ENCODE measurements at places on chromosomes 6 and 20.
A peak's percentile ranks its signal among the peaks of the same experiment; 100 is the strongest.

DNA sequence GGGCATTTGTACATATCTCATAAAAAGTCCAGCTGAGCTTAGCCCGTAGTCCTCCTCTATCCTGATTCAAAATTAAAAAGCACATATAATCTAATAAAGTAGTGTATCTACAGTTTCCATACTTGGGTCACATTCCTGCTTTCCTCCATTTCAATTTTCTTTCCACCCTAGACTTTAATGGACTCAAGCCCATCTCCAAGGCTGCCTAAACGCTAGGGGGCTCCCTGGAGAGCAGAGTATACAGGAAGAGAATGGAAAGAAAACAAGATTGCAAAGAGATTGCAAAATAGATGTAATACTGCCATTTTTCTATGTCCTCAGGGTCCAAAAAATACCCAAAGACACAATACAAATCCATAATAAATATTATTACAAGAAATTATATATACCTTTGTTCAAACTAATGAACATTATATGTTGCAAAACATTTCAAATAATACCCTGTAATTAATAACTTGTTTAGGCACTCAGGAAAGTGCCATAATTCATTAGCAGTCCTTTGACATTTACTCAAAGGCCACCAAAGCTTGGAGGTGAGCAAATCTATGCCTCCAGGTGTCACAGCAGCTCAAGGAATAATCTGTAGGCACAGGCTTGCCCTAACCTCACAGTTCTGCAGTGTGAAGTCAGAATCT lies 2.4 kb upstream of the MCM3 start:
- peak; percentile 82 for DNase-seq

- no peak for DNase-seq
Measured at GRCh38 chr20:56698297-56698696, 69.2 kb downstream of the TFAP2C start.

DNA sequence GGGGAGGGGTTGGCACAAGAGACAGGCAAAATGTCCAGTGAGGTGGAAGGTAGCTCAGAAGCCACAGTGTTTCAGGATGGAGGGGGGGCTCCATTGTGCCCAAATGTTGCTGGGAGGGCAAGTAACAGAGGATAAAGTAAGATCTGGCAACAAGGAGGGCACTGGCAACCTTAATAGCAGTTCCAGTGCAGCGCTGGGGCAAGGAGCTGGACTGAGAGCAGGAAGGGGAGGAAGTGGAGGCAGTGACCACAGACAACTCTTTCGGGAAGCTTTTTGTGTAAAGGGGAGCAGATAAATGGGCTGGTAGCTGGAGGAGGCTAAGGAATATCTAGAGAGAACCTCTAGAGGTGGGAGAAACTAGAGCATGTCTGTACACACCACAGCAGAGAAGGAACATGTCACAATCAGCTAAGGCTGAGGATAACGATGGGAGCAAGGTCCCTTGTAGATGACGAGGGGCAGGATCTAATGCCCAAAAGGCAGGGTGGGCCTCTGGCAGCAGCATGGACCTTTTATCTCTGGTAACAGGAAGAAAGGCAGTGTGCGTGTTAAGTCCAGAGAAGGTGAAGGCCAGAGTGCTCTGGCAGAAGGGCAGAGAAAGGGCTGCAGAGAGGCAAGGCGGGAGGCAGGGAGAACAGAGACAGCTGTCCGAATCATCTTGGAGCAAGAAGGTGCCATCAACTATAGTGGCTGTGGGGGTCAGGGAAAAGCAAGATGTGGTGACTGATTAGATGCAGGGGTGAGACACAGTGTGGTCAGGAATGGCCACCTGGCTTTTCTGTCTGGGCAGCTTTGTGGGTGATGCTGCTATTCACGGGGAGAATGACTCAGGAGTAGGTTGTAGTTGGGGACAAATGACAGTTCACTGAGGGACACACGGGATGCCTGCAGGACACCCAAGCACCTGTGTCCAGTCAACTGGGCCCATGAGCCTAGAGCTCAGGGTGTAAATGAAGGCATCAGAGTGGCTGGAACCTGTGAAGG lies 17.4 kb downstream of the TMEM242 start:
- no peak for DNase-seq

GRCh38 chr6:159062976-159063375 lies 18.2 kb upstream of the TAGAP start:
- no peak for DNase-seq

DNA sequence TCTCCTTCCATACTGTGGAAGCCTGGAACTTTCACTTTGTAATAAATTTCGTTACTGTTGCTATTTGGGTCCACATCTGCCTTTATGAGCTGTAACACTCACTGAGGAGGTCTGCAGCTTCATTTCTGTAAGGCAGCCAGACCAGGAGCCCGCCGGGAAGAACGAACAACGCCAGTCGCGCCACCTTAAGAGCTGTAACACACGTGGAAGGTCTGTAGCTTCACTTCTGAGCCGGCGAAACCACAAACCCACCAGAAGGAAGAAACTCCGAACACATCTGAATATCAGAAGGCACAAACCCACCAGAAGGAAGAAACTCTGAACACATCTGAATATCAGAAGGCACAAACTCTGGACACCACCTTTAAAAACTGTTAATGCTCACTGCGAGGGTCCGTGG lies 589.9 kb upstream of the SLC35B3 start:
- no peak for DNase-seq

- DNase-seq, result no peak
Measured at GRCh38 chr6:104940238-104940892, 16.5 kb upstream of the LIN28B start.

DNA sequence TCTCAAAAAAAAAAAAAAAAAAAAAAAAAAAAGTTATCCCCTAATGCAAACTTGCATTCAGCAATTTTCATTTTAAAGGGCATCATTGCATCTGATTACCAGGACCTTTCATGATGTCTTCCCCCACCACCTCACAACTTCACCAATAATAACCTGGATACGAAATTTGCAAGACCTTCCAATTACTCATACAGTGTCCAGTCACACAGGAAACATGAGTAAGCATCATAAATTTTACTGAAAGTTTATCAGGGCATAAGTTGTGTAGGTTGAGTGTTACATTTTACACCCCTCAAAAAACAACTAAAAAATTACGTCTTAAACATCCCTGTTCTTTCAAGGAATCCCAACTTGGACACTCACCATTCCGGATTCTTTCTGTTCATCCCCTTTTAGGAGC lies 79.1 kb upstream of the ANKEF1 start:
- no peak for DNase-seq

DNA sequence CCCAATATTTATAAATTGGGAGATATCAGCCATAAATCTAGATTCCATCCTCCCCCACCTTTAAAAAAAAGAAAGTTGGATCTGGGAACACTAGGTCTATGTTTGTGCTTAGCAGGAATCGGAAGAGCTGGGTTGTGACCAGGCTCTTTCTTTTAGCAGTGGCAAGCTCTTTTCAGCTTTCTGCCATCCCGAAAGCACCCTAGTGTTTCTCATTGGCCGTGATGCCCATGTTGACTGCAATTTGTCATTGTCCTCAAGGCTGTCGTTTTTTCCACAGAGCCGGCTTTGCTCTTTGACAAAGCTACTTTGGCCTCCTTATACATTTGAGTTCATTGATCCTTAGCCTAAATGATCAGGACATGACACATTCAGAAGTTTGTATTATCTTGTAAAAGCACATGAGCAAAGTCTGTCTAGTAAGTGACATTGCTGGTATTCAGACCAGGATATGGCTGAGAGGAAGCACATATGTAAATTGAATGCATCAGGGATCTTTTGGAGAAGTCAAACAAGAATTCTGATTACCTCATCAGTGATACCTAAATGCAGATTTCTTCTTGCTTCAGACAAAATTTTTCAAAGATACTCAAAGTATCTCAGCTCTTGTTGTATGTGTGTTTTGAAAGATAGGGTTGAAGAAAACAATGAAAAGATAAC lies 50.1 kb downstream of the CARMIL1 start:
- no peak for DNase-seq

DNA sequence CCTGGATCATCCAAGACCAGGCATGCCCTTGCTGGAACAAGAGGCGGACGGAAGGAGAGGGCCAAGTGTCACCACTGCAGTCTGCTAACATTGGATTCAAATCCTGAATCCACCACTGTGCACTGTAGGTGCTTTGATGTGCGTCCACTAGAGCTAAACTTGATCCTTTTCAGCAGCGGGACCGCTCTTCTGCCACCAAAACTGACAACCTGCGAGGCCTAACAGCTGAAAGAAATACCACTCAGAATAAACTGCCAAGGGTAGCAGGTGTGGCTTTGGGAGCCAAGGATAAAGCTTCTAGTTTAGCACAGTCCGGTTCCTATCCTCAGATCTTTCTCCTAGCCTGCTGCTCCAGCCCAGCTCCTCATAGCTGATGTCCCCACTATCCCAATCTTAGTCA lies 108.0 kb downstream of the ATXN1 start:
- DNase-seq, result no peak

- no peak for DNase-seq
Measured at GRCh38 chr6:36358226-36358915, 21.7 kb upstream of the BNIP5 start.

DNA sequence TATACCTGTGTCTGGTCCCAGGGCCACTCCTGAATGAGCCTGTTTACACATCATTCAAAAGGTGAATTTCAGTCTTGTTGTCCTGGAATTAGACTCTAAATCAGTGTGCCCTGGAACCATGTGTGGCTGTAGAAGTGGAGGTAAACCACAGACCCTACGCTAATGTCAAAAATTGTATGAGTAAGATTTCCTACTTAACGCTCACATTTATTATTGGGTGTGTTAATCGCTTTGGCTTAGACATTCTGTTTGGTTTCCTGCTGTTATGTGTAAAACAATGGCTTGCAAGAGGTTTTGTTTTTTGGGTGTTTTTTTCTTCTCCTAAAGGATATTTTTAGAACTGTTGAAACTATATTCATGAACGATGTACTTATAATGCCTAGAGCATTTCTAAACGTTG lies 19.3 kb downstream of the PLCB1 start:
- DNase-seq, result no peak

- DNase-seq, result no peak
Measured at GRCh38 chr20:13396022-13396421, 174.9 kb downstream of the ISM1 start.

- DNase-seq, result no peak
Measured at GRCh38 chr20:54339093-54339492, 131.2 kb downstream of the PFDN4 start.

DNA sequence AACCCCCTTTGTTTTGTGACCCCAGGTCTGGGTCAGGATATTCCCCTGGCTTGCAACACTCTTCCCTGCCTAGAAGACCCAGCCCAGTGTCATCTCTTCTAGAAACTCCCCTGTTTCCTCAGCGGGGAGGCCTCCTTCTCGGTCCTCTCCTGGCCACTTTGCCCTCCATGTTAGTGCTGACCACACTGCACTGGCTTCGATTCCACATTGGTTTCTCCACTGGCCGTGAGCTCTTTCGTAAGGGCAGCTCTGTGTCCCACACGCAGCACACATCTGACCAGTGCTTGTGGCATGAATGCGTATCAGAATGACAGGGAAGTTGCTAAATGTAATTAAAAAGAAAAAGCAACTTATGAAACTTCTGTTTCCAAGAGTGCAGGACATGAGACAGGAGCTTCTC lies 49.4 kb upstream of the FNDC1 start:
- DNase-seq, result no peak

- DNase-seq, result peak; percentile 58
Measured at GRCh38 chr20:49594931-49595315, 27.0 kb upstream of the PTGIS start.

- DNase-seq, result no peak
Measured at GRCh38 chr6:78771586-78771985, 95.8 kb upstream of the IRAK1BP1 start.

DNA sequence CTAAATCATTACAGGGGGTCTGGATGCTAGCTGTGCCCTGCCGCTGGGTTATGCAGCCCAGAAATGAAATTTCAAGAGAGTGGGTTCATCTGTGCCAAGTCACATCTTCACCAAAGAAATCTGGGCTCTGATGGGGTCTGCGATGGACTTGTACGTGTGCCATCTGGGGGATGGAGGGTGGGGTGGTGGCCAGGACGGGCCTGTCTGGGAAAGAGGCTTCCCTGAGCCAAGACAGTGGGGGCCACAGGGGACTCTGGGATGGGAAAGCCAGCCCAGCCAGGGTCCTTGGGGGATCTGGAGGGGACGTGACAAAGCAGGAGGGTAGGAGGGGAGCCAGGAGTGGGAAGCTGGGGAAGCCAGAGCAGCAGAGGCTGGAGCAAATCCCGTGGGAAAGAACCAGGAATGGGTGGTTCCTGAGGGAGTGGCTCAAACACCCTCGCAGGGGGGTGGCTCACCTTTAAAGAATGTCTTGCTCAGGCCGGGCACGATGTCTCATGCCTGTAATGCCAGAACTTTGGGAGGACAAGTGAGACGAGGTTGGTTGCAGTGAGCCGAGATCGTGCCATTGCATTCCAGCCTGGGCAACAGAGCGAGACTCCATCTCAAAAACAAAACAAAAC lies 36.3 kb upstream of the SULF2 start:
- no peak for DNase-seq

- no peak for DNase-seq
Measured at GRCh38 chr20:38559764-38560163, 21.2 kb upstream of the ADIG start.

DNA sequence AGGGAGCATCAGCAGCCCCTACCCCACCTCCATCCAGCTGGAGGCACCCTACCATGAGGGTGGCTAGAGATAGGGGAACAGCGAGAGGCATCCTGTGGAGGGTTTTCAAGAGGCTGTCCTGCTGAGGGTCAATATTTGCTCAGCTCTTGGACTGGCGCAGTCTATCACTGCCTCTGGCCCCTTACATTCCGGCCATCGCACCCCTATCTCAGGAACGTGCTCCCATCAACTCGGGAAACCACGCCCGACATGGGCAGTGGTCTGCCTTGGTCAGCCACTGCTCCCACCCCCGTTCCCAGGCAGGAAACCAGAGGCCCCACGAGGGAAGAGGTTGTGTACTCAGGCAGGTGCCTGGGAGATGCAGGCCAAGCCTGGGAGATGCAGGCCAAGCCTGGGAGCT lies 57.9 kb downstream of the VEGFA start:
- no peak for DNase-seq

GRCh38 chr6:115613488-115613887 lies 447.2 kb downstream of the FRK start:
- no peak for DNase-seq

GRCh38 chr20:51189814-51190782 lies 167.2 kb upstream of the KCNG1 start:
- no peak for DNase-seq

DNA sequence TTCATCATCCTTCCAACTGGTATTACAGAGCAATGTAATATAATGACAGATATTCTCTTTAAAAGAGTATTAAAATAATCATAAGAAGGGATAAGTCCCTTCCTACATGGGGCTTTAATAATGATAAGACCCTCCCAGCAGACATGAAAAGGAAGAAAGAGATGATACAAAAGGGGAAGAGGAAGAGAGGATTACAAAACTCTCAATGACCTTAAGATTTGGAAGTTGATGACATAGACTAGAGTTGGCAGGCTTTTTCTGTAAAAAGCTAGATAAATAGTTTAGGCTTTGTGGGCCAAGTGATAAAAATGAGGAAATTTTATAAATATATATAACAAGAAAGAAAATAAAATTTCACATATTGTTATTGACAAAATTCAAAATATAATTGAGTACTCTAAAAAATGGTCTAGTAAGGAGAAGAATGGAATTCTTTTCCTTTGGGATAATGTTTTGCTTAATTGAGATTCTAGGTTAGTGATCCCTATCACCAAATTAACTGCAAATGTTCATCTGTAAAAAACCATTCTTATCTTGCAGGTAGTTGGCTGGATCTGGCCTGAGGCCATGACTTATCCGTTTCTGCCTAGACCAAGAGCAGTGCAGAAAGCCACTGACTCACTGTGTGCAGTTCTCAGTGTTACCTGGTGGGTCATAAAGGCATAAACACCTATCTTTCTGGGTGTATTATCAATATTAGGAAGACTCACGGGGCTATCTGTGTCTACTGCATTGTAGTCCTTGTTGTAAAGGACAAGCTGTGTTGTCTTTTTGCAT lies 11.0 kb downstream of the RIPOR2 start:
- DNase-seq, result no peak
